ENCODE measurements at places on chromosomes 5 and 9.

- no peak for DNase-seq
These were observed 44.2 kb downstream of the PSMB7 start for GRCh38 chr9:124370896-124371582.

- no peak for DNase-seq
These were observed 51.1 kb downstream of the NUDT12 start for GRCh38 chr5:103511554-103511885.

- DNase-seq = no peak
These were observed 2.2 kb upstream of the CLINT1 start for GRCh38 chr5:157860898-157861890.

- no peak for DNase-seq
These were observed 44.8 kb upstream of the CLK4 start for GRCh38 chr5:178671602-178672144.

DNA sequence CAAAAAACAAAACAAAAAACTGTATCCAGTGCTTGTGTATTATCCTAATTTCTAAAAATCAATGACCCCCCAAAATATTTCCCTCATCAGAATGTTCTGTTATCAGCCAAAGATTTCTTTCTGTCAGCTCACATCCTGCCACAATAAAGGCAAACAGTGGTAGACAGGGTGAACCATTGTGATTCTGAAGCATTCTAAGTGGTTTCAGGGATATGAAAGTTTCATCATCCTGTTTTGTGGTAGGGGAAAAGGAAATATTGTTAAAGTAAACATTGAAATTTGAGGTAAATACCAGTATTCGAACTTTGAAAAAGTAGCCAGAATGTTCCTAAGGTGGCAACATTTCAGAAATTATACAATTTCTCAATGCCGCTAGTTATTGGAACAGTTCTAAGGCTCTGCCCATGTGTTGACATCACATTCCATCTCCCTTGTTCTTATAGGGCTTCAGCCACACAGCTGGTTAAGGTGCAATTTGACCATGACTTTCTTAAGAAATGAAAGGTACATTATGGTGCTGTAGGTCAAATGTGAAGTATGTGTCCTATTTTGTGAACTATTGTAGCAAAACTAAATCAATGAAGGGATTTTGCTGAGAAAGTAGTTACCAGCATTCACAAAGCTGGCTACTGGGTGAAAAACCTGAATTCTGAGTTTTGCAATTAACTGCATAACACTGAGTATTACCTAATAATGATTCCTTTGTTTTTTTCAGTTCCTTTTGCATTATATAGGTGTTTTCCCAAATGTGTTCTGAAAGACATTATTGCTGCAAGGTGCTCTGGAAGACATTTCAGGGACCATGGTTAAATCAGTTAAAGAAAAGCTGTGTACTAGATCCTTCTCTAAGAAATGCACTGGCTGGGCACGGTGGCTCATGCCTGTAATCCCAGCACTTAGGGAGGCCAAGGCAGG is 107.6 kb upstream of the RASGRF2 start:
- DNase-seq = no peak

GRCh38 chr9:90331826-90332575 is 310.6 kb downstream of the DIRAS2 start:
- no peak for DNase-seq

GRCh38 chr9:81824802-81825730 is 103.2 kb upstream of the SPATA31D4 start:
- DNase-seq = no peak

GRCh38 chr5:41822036-41822435 is 48.2 kb downstream of the OXCT1 start:
- DNase-seq = no peak

- DNase-seq = no peak
These were observed 390.3 kb downstream of the GADD45G start for GRCh38 chr9:89994988-89995613.

DNA sequence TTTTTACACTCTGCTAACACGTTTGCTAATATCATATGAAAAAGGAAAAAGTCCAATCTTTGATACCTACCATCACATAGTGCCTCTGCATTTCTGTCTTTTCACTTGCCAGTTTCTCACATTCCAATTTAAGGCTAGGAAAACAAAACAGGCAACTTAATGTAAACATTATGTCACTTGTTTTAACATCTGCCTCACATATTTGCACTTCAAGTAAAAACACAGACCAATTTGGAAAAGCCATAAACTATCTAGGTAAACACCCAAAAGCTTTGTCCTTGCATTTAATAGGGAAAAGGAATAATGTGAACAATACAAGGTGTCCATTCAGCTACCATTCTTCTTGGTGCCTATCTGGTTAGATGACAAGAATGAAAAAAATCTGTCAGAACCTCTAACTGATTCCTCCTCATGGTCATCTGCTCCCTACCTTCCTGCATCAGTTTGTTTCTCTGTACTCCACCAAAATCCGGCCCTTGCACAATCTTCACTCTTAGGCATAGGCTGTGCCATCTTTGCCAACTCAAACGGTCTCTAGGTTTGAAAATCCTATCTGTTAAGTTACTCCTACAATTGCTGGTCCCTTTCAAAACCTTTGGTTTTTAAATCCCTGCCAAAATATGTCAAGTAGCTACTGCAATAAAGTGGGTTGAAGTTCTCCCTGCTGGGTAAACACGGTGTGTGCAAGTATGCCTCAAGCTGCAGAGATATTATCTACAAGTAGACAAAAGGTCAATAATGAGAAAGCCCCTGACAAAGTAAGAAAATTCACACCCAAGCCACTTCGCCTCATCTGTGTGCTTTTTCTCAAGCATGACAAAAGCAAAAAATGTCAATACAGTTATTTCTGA is 3.4 kb downstream of the TLE1 start:
- no peak for DNase-seq

- no peak for DNase-seq
These were observed 345.7 kb upstream of the PCSK5 start for GRCh38 chr9:75544815-75545214.

DNA sequence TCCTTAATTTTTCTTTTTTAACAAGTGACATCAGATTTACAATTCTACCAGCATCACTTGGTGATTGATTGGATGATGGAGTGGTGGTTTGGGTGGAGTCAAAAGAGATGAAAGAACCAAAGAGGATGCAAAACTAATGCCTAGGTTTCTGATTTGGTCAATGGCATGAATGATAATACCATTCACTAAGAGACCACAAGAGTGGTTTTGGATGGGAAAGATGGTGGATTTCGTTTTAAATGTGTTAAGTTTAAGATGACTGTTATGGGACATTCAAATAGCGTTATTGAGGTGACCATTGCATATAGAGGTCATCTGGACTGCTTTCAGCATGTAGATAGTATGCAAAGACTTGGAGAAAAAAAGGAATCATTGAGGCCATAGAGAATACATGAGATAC is 3.6 kb downstream of the SMC5 start:
- no peak for DNase-seq

GRCh38 chr9:136016572-136017288 is 55.6 kb upstream of the UBAC1 start:
- DNase-seq = no peak

DNA sequence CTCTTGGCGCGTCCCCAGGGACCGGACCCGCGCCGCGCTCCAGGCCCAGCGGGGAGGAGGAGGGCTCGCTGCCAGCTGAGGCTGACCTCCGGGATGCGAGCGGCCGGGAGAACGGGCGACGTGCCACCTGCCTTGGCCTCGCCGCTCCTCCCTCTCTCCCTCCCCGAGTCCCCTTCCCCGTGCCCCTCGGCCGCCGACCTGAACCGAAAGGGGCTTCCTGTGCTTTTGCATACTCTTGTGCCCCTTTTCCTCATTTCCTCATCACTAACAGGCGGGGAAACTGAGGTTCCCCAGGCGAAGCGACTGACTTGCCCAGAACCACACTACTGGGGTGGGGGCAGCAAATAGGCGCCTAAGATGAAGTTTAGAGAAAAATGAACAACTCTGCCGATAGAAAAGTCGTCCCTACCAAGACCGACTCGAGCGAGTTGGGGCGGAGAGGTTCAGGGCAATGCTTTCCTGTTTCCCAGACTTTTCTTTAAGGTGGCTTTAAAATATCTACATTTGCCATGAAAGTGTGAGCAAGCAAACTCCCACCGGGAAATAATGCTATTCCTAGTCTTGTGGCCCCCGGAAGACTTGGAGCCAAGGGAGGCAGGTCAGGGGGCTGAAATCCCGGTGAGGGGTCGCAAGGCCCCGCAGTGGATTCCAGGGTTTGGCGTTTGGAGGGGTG is 580 bp upstream of the DUSP1 start:
- DNase-seq = no peak

GRCh38 chr5:144202072-144202471 is 31.4 kb downstream of the KCTD16 start:
- DNase-seq = no peak

GRCh38 chr5:151570058-151570457 is 21.1 kb downstream of the FAT2 start:
- no peak for DNase-seq

GRCh38 chr5:17005107-17005828 is 69.2 kb upstream of the MYO10 start:
- no peak for DNase-seq

DNA sequence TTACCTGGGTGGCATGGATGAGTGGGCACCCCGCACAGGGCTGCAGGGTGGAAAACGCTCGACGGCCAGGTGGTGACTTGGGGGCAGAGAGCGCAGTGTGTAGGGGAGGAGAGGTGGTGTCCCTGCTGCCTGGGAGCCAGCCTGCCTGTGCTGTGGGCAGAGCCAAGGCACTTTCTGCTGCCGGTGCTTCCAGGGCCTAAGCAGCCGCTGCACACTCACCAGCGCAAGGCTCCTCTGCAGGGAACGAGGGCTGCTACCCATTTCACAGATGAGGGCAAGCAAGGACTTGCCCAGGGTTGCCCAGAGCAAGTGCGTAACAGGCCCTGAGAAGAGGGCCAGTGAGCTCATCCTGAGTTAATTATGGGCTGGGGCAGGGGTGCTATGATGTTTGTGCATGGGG is 62.5 kb downstream of the CRB2 start:
- DNase-seq = no peak

DNA sequence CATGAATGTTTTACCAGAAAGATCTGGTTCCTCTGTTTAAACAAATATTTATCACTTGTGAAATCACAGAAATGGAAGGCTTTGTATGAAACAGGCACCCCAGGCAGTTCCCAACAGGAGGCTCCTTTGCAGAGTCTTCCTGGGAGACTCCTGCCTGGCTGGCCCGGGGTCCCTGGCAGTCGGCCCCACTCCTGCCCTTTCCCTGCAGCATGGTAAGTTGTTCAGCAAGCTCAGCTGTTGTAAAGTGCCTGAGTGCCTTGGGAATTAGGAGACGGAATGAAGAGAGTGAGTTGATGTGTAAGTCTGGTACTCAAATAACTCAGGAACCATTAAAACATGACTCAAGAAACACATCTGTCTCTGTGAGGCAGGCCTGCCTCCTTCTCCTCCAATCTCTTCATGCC is 17.5 kb upstream of the LHFPL2 start:
- no peak for DNase-seq

DNA sequence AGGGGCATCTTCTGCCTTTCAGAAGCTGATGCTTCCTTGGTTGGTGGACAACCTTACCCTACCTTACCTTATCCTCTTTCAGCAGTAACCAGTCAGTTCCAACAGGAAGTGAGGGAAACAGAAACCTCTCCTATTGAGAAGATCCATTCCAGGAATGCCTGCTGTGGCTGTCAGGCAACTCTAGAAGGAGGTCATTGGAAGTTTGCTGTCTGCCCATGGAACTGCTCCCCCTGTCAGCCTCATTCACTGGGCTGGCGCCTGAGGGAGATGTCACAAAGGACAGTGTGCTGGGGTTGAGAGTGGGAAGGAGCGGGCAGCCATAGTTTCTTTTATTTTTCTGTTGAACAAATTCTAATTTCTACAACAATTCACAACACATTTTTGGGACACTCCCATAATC is 54.7 kb downstream of the IRX1 start:
- no peak for DNase-seq

DNA sequence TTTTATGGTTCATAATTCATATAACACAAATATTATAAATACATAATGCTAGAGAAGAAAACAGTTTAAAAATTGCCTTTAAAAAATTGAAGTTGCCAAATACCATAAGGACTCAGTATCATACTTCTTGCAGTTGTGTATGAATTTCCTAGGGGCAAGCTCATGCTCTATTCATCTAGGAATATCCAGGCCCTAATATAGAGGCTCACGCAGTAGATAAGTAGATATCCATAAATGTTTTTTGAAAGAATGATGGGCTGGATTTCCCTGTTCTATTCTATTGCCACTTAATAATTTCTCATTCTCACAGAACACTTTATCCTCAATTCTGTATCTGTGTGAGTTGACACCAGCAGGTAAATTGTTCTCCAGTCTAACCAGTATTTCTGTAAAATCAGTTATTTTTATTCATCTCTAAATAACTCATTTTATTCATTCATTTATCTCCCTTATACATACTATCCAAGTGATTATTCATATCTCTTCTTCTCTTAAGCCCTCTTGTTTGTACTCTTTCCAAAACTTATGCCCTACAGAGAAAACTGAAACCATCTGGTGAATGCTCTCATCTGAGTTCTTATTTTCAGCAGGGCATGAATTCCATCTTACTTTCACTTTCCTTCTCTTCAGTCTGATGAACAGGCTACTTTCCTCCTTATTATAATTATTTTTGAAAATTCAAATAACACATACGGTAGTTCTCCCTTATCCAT is 97.1 kb downstream of the SLC44A1 start:
- peak; percentile 15 for DNase-seq

DNA sequence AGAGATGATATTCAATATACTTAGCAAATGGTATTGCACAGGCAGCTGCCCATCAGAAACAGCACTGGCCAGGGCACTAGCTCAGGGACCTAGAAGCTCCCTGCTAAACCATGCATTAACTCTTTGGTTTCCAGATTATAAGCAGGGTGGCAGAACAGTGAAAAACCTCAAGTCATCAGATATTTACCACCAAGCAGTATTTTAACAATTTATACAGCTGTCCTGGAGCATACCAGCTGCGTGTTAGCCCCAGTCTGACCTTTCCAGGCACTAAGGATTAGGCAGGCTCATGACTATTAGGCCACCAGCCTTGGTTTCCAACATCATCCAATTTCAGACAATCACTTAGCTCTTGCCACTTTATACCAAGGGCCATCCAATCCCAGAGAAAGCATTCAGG is 326.5 kb downstream of the CAAP1 start:
- no peak for DNase-seq

- no peak for DNase-seq
These were observed 39.6 kb downstream of the UBAP1 start for GRCh38 chr9:34218446-34218845.

DNA sequence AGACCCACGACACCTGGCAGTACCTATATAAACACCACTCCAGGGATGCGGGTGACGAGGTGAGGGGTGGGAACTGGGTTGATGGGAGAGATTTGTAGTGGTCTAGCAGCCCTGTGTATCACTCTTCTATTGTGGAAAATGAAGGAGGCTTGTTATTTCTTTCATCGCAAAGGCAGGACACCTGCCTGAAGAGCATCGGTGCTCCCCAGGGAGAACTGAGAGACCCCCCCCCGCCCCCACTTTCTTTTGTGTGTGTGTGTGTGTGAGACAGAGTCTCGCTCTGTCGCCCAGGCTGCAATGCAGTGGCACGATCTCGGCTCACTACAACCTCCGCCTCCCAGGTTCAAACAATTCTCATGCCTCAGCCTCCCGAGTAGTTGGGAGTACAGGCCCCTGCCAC is 8.3 kb upstream of the WDR5 start:
- no peak for DNase-seq

All from NCI-H2171 treated with DMSO at 0.1 percent for 48 hours (cell line).